HS-27A (cell line): ENCODE measurements at places on chromosomes 2 and 18.

GRCh38 chr2:59578349-59578748 is 975.1 kb downstream of the BCL11A start:
- no peak for DNase-seq

DNA sequence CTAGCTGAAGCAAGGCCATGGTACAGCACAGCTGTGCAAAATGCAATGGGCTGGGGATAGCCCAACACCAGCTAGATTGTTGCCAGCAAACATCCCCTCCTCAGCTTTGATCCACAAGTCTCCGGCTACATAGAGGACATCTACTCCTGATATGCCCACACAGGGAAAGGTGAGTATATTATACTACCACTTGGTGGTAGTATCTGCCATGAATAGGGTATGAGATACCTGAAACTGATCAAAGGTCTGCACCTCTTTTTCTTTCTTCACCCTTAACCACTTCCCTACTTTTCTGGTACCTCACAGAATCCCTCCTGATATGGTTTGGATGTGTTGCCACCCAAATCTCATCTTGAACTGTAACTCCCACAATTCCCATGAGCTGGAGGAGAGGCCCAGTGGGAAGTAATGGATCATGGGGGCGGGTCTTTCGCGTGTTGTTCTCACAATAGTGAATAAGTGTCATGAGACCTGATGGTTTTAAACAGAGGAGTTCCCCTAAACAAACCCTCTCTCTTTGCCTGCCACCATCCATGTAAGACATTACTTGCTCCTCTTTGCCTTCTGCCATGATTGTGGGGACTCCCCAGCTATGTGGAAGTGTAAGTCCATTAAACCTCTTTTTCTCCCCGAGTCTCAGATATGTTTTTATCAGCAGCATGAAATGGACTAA is 279.6 kb downstream of the TXNL1 start:
- DNase-seq: no peak

GRCh38 chr2:133458280-133458679 is 110.0 kb downstream of the NCKAP5 start:
- no peak for DNase-seq

DNA sequence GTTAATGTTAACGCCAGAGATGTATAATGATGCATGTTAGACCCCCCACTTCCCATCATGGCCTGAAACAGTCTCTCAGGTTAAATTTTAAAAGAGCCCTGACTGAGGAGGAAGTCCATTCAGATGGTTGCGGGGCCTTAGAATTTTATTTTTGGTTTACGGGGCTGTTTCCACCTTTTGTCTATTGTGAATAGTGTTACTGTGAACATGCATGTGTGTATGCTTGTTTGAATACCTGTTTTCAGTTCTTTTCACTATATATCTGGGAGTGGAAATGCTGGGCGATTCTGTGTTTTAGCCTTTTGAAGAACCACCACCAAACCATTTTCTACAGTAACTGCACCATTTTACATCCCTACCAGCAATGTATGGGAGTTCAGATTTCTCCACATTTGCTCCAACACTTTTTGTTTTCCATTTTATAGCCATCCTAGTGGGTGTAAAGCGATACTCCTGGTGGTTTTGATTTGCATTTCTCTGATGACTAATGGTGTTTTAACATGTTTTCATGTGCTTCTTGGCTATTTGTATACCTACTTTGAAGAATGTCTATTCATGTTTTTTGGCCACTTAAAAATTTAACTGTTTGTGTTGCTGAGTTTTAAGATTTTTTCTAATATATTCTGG is 133.0 kb downstream of the MYO3B start:
- no peak for DNase-seq

- no peak for DNase-seq
Measured at GRCh38 chr2:196290569-196290968, 119.2 kb upstream of the STK17B start.

DNA sequence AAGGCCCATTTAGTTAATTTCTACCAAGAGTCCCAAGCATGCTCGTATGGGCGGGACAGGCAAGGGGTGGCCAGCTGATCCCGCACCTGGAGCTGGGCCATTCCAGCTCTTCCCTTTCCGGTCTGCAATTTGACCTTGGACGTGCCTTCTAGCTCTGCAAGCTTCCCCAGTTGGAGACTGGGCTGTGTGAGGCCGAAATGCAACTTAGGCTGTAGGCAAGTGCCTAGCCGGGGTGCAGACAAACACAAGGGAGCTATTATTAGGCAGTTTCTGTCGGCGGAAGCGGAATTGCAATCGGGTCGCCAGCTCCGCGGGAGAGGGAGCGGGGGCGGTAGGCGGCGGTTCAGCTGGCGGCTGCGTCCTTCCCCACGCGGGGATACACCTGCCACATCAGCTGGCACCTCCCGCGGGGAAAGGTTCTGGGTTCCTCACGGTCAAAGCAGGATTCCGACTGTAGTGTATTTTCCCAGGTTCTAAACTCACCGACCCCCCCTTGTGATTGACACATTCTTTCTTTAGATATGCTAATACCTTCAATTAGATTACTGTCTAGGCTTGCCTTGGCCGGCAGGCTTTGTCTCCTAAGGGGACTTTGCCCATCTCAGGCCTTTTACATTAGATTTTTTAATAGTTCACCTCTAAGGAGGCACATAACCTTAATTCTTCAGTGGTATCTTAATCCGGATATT is 17.1 kb upstream of the ZNF532 start:
- DNase-seq: no peak

- DNase-seq: no peak
Measured at GRCh38 chr2:217636991-217637561, 365.7 kb downstream of the TNS1 start.

DNA sequence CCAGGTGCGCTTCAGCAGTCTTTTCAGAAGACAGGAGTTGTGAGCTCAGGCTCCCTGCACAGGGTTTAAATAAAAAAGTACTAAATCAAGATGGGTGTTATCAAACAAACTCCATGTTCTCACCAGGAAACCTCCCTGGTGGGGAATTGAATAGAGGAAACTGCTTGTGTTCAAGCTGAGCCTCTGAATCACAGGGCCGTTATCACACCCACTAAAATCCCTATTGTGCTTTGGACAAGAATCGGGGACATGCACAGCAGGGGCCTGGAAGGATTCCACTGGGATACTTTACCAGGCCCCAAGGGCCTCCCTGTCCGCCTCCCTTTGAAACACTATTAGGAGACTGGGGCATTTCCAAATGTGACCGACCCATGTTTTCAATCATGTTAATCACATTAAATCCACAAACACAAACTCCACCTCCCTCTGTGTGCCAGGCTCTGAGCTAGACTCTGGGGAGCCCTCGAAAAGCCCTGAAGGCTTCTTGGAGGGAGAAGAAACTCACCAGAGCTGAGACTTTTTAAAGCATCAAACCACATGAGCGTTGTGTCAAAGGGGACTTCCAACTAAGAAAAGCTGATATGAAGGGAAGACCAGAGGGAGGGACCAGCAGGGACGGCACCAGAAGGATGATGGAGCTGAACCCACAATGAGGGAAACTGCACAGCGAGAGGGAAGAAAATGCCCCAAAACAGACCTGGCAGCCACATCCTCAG is 458.7 kb upstream of the ID2 start:
- no peak for DNase-seq

DNA sequence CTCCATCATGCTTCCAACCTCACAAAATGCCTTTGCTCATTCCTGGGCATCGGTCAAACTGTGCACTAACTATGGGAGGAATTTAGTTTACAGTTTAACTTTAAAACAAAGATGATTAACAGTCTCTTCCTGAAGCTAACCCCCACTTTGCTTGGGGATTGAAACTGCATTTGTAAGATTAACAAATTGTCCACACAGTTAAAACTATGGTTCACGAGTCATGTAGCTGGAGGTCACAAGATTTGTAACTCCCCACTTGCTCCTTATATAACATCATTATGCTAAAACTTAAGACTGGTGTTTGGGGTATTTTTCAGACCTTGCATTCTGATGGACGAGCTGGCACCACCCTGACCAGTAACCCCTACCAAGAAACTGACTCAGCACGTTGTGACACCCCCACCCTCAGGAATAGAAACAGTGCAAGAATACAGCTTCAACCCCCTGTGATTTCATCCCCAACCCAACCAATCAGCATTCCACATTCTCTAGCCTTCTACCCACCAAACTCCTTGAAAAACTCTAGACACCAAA is 252.3 kb downstream of the MBD5 start:
- DNase-seq: no peak

GRCh38 chr2:78263571-78263970 is 741.4 kb upstream of the LRRTM4 start:
- no peak for DNase-seq

DNA sequence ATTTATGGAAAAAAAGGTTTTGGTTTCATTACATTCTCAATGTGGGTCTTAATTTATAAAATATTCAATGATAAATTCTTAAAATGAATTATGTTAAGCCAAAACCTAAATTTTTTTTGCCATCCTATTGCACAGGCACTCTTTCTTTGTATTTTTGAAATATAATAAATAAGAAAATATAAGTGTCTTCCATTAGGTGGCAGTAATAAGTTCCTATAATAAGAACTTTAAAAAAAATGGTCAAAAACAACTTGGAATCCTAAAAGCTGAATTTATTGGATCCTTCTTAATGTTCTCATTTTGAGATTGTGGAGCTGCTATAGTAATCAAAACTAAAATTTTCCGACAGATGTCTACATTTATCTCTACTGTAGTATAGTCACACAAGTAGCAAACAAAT is 5.7 kb downstream of the CALCRL start:
- no peak for DNase-seq

DNA sequence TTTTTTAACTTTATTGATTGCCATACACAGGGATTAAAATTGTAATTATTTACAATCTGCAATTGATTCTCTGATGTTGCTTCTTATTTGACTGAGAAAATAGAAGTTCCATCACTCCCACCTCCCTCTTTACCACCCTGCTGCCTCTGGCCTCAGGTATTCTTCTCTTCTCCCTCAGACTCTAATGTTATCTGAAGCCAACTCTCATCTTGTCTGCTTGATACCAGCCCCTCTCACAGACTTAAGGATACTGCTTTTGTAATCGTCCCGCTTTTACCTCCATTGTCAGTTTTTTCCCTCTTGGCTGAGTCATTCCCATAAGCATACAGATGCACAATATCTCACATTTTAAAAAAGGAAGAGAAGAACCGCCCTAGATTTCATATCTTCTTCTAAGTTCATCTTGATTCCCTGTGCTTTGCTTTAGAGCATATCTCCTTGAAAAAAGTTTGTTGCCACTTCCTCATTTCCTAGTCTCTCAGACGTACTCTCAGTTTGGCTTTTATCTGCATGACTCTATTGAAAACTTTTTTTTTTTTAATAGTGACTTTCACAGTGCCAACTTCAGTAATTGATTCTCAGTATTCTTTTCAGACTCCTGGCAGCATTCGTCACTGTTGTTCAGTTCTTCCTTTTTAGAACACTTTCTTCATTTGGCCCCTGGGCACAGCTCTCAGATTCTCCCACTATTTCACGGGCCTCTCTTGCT is 31.1 kb downstream of the SPAG16 start:
- no peak for DNase-seq

GRCh38 chr2:8552293-8552801 is 129.5 kb upstream of the ID2 start:
- DNase-seq: no peak

GRCh38 chr2:54430649-54431048 is 25.5 kb upstream of the SPTBN1 start:
- DNase-seq: no peak

DNA sequence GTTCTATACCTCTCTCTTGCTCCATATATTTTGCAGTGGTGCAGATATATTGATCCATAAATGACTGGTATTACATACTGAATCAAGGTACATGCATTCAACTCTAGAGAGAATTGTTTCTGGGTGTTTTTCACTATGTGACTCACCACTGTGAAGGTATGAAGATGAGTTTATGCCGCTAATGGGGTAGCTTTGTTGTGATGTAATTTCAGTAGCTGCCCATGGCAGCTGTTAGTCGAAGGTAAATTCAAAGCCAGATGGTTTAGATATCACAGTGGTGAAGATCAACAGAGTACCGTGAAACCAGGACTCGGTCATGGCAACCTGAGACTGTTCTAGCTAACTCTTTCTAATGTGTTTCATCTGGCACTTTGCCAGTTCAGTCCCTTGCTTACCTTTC is 50.4 kb downstream of the PKP4 start:
- DNase-seq: no peak

- no peak for DNase-seq
Measured at GRCh38 chr2:181304011-181304844, 153.0 kb upstream of the ITGA4 start.

GRCh38 chr2:96916646-96917543 is 47.0 kb upstream of the SEMA4C start:
- DNase-seq: no peak

- DNase-seq: no peak
Measured at GRCh38 chr2:98494699-98495098, 50.0 kb downstream of the INPP4A start.

DNA sequence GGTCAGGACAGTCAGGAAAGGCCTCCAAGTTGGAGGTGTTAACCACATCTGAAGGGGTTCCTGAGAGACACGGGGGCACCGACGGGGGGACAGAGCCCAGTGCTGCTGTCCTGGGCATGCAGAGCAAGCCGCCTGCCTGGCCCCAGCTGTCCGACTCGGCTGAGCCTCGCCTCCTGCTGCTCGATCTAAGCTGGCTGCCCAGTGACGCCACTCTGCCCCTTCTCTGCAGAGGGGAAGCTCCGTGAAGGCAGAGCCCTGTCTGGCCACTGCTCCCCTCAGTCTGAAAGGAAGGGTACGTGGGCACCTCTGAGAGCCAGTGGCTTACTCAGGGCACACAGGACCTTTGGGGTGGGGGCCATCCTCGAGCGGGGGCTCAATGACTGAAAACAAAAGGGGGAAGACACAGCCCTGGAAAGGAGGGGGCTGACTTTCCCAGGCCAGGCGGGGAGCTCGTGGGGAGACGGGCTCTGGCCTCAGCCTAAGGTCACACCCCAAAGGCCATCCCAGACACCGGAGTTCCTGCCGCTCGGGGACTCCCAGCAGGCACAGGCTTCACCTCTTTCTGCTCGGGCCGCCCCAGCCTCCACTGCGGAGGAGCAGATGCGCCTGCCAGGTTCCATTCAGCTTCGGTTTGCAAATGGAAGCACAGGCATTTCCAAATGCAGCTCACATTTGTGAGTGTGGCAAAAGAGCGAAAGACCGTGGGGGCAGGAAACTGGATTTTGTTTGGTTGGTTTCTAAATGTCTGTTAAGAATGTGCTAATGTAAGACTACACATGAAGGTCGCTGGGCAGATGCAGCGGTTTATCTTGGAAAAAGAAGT is 136.9 kb downstream of the HDAC4 start:
- no peak for DNase-seq

- no peak for DNase-seq
Measured at GRCh38 chr2:51324051-51324450, 292.1 kb upstream of the NRXN1 start.

DNA sequence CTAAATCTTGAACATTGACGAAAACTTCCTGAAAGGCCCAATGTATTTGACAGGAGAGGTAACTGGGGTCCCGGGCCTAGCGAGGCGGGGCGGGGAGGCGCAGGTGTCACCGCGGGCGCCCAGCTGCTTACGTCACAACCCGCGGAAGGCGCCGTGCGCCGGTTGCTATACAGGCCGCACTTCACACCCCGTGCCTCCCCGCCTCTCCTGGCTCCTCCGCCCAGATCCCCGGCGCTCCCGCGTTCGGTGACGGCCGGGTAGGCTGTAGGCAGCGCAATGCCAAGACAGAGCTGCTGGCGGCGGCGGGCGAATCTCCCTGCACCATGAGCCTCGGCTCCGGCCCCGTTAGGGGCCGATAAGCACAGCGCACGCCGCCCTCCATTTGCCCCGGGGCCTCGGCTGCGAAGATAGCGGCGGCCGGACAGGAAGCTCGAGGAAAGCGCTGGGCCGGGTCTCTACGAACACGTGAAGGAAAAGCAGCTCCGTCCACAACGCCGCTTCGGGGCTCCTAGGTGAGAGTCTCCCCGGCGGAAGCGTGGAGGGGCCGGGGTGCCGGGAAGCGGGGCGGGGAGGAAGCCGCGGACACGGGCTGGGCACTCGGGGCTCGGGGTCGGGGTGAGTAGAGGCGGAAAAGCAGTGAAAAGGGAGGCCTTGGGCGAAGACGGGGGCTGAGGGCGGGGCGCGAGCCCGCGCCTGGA is at the start of gene RNF138:
RNF138 (plus strand) TSS at position 151 of the 698 bp plus-strand sequence. CDS start 903 bp downstream, outside the sequence.
- DNase-seq: peak; percentile 61
